Psoas muscle (tissue), 8 donors: ENCODE measurements at places on chromosomes 16 and 17.

DNA sequence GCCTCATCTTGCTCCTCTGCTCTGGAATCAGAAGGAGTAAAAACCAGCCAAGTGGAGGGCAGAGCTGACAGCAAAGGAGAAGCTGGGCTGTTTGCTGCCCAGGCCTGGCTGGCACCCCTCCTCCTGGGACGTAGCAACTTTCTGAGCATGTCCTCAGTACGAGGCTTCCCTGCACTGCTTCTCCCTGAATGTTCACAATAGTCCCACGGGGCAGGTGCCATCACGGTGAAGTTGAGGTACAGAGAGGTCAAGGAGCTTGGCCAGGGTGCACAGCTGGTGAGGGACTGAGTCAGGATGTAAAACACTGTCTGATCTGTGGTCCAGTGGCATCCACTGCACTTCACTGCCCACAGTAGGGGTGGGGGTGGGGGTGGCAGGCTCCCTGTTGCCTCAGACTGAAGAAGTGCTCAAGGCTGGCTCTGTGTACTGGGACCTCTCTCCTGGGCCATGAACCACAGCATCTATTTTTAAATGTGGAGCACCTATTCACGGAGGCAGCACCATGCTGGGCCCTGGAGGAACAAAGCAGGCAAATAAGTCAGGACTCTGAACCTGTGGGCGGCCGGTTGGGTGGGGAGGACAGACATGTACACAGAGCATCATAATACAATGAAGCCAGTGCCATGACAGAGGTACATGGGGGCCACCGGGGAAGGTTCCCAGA is 369.5 kb downstream of the SEC14L1 start:
- H3K36me3 ChIP-seq = no peaks in the 10 kb centered on the region
- no peaks in the 10 kb centered on the region for H3K4me1 ChIP-seq
- DNase-seq = no peak

GRCh38 chr16:57999366-57999970 is 1.0 kb downstream of the ZNF319 start:
- peaks cover 7% of the 10 kb centered on the region for H3K4me1 ChIP-seq
- peak overlapping the region; percentile 91 for H3K27ac ChIP-seq
- H3K4me3 ChIP-seq = peak overlapping the region; percentile 90
- no peaks in the 10 kb centered on the region for H3K36me3 ChIP-seq
- H3K27me3 ChIP-seq = no peaks in the 10 kb centered on the region

DNA sequence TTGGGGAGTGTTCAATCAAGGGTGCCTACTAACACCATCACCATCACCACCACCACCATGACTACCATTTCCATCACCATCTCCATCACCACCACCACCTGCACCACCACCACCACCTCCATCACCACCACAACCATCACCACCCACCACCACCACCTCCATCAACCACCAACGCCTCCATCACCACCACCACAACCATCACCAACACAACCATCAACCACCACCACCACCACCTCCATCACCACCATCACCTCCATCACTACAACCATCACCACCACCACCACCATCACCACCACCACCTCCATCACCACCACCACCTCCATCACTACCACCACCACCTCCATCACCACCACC is 15.7 kb downstream of the MARCHF10 start:
- no peak for DNase-seq
- H3K4me1 ChIP-seq = no peaks in the 10 kb centered on the region
- H3K36me3 ChIP-seq = no peaks in the 10 kb centered on the region
- no peak overlapping the region for H3K4me3 ChIP-seq
- H3K27ac ChIP-seq = no peak overlapping the region

DNA sequence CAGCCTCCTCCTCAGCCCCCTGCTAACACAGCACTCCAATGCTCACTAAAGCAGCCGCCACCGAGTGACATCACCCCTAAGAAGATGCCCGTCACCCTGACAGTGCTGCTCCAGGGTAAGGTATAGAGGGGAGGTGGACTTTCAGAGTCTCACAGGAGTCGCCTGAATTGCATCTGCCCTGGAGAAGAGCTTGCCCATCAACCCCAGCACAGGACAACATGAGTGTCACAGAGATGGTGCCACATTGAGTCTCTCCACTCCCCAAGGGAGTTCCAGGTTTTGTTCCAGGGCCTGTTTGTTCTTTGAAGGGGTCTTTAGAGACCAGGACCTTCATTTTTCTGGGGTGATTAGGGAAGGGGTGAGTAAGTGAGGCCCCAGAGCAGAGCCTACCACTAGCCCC is 2.2 kb upstream of the P2RX5 start:
- no peaks in the 10 kb centered on the region for H3K27me3 ChIP-seq
- DNase-seq = no peak

GRCh38 chr17:48162946-48163506 is 55.5 kb downstream of the SNX11 start:
- no peak overlapping the region for H3K27ac ChIP-seq
- no peak overlapping the region for H3K4me3 ChIP-seq
- no peaks in the 10 kb centered on the region for H3K4me1 ChIP-seq
- no peaks in the 10 kb centered on the region for H3K36me3 ChIP-seq

- H3K27me3 ChIP-seq = no peaks in the 10 kb centered on the region
- no peaks in the 10 kb centered on the region for H3K4me1 ChIP-seq
- H3K4me3 ChIP-seq = no peak overlapping the region
- no peak for DNase-seq
These were observed 12.4 kb downstream of the IRF8 start for GRCh38 chr16:85911251-85911930.

GRCh38 chr17:6797718-6798351 is 21.8 kb downstream of the FBXO39 start:
- H3K36me3 ChIP-seq = no peaks in the 10 kb centered on the region
- H3K27ac ChIP-seq = no peak overlapping the region
- DNase-seq = no peak
- no peaks in the 10 kb centered on the region for H3K4me1 ChIP-seq

DNA sequence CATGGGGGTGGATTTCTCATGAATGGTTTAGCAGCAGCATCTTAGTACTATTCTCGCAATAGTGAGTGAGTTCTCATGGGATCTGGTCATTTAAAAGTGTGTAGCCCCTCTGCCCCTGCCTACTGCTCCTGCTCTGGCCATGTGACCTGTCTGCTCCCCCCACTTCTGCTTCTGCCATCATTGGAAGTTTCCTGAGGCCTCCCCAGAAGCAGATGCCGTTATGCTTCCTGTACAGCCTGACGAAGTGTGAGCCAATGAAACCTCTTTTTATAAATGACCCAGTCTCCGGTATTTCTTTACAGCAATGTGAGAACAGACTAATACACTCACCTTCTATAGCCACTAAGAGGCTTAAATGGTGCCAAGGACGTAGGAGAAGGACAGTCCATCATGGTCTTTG is 51.5 kb downstream of the NOL11 start:
- H3K4me1 ChIP-seq = no peaks in the 10 kb centered on the region
- H3K27ac ChIP-seq = no peak overlapping the region
- H3K36me3 ChIP-seq = no peaks in the 10 kb centered on the region
- no peak overlapping the region for H3K4me3 ChIP-seq
- H3K27me3 ChIP-seq = no peaks in the 10 kb centered on the region
- no peak for DNase-seq

DNA sequence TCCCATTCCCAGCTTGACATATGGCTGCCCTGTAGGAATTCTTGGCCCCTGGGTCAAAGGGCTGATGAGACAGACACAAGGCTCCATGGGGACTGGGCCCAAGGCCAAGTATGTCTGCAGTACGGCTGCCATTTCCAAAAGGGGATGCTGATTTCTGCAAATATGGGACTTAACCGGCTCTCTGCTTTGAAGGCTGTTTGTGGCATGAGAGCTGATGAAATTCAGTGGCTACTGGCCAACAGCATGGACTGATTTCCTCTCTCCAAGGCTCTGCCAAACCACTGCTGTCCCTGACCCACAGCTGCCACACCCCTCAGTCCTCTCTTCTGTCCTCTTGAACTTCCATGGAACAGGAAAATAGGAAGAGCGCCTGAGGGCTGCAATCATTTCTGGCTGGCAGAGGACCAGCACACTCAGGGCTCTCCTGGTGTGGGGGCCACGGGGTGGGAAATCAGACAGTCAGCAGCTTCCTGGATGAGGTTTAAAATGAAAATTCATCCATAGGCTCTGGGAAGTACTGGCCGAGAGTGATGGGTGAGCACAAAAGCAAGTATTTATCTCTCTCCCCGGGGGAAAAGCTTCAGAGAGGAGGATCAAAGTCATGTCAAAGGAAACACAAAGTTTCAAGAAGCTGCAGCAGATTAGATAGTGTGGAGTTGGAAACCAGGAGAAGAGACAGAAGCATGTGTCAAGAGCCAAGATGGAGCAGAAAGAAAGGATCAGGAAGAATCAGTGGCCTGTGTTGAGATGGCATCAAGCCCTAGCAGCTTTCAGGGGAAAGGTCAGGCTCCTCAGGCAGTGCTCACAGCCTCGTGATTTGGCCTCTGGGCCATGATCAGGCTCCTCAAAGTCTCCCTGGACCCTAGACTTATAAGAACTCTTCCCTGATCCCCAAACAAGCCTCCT is 64.1 kb upstream of the SREBF1 start:
- H3K36me3 ChIP-seq = peaks cover 21% of the 10 kb centered on the region
- H3K4me3 ChIP-seq = no peak overlapping the region
- peaks cover 47% of the 10 kb centered on the region for H3K4me1 ChIP-seq
- peak; percentile 86 for DNase-seq
- peak overlapping the region; percentile 74 for H3K27ac ChIP-seq

GRCh38 chr16:78309763-78310162 is 210.3 kb downstream of the WWOX start:
- H3K4me1 ChIP-seq = no peaks in the 10 kb centered on the region
- no peak for DNase-seq
- H3K4me3 ChIP-seq = no peak overlapping the region

GRCh38 chr16:83517398-83517797 is 290.4 kb upstream of the HSBP1 start:
- DNase-seq = no peak
- H3K27me3 ChIP-seq = no peaks in the 10 kb centered on the region
- H3K27ac ChIP-seq = no peak overlapping the region
- H3K4me1 ChIP-seq = peaks cover 10% of the 10 kb centered on the region

GRCh38 chr17:21493993-21494392 is 117.8 kb downstream of the KCNJ12 start:
- no peaks in the 10 kb centered on the region for H3K36me3 ChIP-seq
- no peak for DNase-seq
- H3K4me1 ChIP-seq = no peaks in the 10 kb centered on the region
- no peak overlapping the region for H3K27ac ChIP-seq
- no peak overlapping the region for H3K4me3 ChIP-seq

GRCh38 chr17:55926276-55926990 is 175.6 kb downstream of the PCTP start:
- H3K27me3 ChIP-seq = no peaks in the 10 kb centered on the region
- no peaks in the 10 kb centered on the region for H3K4me1 ChIP-seq
- no peaks in the 10 kb centered on the region for H3K36me3 ChIP-seq
- DNase-seq = no peak
- H3K27ac ChIP-seq = no peak overlapping the region
- no peak overlapping the region for H3K4me3 ChIP-seq

- no peaks in the 10 kb centered on the region for H3K36me3 ChIP-seq
- no peak for DNase-seq
- H3K4me1 ChIP-seq = no peaks in the 10 kb centered on the region
These were observed 9.5 kb upstream of the MRC2 start for GRCh38 chr17:62617894-62618472.

GRCh38 chr17:36900160-36900512 is 37.1 kb upstream of the LHX1 start:
- H3K4me3 ChIP-seq = no peak overlapping the region
- DNase-seq = no peak
- H3K27ac ChIP-seq = no peak overlapping the region
- no peaks in the 10 kb centered on the region for H3K36me3 ChIP-seq
- H3K27me3 ChIP-seq = peaks cover 3% of the 10 kb centered on the region
- H3K4me1 ChIP-seq = no peaks in the 10 kb centered on the region

- H3K4me1 ChIP-seq = no peaks in the 10 kb centered on the region
- no peaks in the 10 kb centered on the region for H3K27me3 ChIP-seq
- no peak overlapping the region for H3K4me3 ChIP-seq
- no peak for DNase-seq
These were observed 476.9 kb upstream of the GOT2 start for GRCh38 chr16:59210955-59211541.

GRCh38 chr16:65521633-65522328 is 399.9 kb upstream of the CDH11 start:
- no peak overlapping the region for H3K27ac ChIP-seq
- no peak overlapping the region for H3K4me3 ChIP-seq
- no peaks in the 10 kb centered on the region for H3K4me1 ChIP-seq
- H3K27me3 ChIP-seq = no peaks in the 10 kb centered on the region
- no peak for DNase-seq
- no peaks in the 10 kb centered on the region for H3K36me3 ChIP-seq

DNA sequence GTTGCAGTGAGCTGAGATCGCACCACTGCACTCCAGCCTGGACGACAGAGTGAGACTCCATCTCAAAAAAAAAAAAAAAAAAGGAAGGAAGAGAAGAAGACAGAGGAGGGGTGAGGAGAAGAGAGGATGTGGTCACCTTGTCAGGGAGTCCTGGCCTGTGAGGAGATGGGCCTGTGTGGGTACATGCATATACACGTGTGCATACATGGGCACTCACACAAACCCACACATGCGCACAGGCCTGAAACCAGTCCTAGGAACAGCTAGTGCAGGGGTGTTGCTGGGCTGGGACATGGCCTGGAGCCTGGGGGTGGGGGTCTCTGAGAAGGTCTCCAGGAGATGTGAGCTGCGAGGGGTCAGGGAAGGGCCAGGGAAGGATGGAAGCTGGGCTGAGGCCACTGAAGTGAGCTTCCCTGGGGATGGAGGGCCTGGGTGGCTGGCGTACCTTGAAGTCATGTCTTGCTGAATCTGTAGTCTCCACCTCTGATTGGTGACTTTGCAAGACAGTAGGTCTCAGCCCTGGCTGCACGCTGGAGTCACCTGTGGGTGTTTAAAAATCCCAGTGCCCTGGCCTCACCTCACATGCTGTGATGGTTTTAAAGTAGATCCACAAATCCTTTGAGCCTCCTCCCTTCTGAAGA is 72.4 kb downstream of the MRM1 start:
- no peaks in the 10 kb centered on the region for H3K27me3 ChIP-seq
- H3K4me3 ChIP-seq = no peak overlapping the region

DNA sequence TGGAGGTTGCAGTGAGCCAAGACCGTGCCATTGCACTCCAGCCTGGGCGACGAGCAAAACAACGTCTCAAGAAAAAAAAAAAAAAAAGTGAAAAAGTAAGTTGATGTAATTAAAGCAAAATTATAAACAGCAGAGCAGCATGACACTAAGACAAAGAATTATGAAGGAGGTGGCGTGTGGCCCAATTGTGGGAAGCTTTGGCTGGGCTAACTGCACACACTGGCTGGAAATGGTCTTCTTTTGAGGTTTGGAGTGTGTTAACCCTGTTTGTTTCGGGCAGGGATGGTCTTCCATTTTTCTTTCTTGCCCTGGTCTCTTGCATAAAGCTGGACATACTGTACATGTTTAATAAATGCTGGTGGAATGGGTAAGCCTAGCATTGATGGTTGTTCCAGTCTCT is 54.8 kb downstream of the RAP1GAP2 start:
- DNase-seq = no peak
- H3K36me3 ChIP-seq = no peaks in the 10 kb centered on the region
- H3K27me3 ChIP-seq = peaks cover 48% of the 10 kb centered on the region
- peaks cover 9% of the 10 kb centered on the region for H3K4me1 ChIP-seq
- H3K4me3 ChIP-seq = no peak overlapping the region
- no peak overlapping the region for H3K27ac ChIP-seq

- no peaks in the 10 kb centered on the region for H3K36me3 ChIP-seq
- no peak for DNase-seq
- H3K27me3 ChIP-seq = no peaks in the 10 kb centered on the region
- H3K27ac ChIP-seq = no peak overlapping the region
- H3K4me1 ChIP-seq = no peaks in the 10 kb centered on the region
These were observed 11.1 kb downstream of the ZNF385C start for GRCh38 chr17:42087042-42087701.
